ENCODE measurements at places on chromosomes 3 and 15.

DNA sequence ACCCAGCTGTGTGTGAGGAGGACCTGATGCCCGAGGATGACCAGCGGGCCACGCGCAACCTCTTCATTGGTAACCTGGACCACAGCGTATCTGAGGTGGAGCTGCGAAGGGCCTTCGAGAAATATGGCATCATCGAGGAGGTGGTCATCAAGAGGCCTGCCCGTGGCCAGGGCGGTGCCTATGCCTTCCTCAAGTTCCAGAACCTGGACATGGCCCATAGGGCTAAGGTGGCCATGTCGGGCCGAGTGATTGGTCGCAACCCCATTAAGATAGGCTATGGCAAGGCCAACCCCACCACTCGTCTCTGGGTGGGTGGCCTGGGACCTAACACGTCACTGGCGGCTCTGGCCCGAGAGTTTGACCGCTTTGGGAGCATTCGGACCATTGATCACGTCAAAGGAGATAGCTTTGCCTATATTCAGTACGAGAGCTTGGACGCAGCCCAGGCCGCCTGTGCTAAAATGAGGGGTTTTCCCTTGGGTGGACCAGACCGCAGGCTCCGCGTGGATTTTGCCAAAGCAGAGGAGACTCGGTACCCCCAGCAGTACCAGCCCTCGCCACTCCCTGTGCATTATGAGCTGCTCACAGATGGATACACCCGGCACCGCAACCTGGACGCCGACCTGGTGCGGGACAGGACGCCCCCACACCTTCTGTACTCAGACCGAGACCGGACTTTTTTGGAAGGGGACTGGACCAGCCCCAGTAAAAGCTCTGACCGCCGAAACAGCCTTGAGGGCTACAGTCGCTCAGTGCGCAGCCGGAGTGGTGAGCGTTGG, 1.5 kb downstream of the RBM15B start:
- DNase-seq = no peak

- no peak for DNase-seq
Measured at GRCh38 chr15:84831613-84832012, 14.5 kb downstream of the ALPK3 start.

- no peak for DNase-seq
Measured at GRCh38 chr15:94375997-94376396, 144.6 kb downstream of the MCTP2 start.

- no peak for DNase-seq
Measured at GRCh38 chr3:141524988-141525387, 38.2 kb downstream of the RASA2 start.

DNA sequence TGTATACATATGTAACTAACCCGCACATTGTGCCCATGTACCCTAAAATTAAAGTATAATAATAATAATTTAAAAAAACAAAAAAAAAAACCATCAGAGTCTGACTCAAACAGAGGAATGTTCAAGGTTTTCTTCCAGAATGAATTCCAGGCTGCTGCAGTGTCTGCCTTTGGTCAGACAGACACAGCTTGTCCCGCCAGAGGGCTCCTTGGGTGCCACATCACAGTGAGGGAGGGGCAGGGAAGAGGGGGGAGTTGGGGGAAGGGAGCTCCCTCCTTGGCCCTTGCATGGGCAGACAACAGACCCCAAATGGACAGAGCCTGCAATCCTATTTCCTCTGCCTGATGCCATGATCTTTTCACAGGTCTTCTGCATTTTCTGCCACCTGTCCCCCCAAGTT, 36.5 kb downstream of the ITGB5 start:
- no peak for DNase-seq

GRCh38 chr3:77042343-77042742, 2.4 kb downstream of the ROBO2 start:
- no peak for DNase-seq

- no peak for DNase-seq
Measured at GRCh38 chr3:112373924-112374323, 41.0 kb downstream of the CD200 start.

- no peak for DNase-seq
Measured at GRCh38 chr3:171086914-171087313, 60.4 kb upstream of the SLC2A2 start.

DNA sequence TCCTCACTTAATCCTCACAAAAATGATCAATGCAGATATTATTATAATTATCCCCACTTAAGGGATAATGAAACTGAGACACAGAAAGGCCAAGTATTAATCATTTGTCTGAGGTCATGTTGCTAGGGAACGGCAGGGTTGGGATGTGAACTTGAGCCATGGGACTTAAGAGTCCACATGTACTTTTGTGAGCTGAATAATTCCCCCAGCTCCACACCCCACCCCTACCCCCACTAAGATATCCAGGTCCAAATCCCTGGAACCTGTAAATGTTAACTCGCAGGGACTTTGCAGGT, 290.5 kb upstream of the GADL1 start:
- no peak for DNase-seq

- no peak for DNase-seq
Measured at GRCh38 chr3:186268616-186269448, 93.2 kb downstream of the DGKG start.

- DNase-seq = no peak
Measured at GRCh38 chr3:37492977-37493471, 318.6 kb upstream of the LRRFIP2 start.

- no peak for DNase-seq
Measured at GRCh38 chr3:127093312-127093711, 99.6 kb upstream of the PRR23E start.

DNA sequence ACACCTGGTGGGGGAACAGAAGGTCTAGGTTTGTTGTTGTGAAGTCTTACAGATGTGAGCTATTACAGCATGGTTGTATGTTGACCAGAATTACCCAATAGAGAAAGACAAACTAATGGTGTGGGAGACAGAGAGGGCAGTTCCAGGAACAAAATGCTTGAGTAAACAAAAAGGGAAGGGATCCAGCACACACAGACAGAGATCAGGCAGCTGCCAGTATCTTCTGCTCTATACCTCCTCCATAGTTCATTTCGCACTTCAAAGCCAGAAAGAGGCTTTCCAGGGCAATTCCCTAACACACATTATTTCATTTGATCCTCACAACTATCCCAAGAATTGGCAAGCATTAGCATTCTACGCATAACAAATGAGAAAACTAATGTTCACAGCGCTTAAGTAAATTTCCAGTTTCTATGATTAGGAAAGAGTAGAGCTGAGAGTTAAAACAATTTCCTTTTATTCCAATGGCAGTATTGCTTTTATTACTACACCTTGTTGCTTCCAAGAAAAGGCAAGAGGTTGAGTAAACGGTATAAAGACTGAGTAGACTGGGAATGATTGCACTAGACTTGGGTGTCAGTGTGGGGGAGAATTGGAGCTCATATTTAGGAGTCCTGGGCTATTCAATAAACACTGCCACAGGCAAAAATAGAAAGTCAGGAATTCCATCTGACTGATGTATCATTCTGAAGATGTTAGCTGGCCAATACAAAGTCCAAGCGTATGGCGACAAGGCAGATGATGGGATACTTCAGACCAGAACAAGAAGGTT, 39.7 kb upstream of the ZNF280D start:
- DNase-seq = no peak

GRCh38 chr3:171980578-171981270, 58.7 kb upstream of the FNDC3B start:
- no peak for DNase-seq

- DNase-seq = peak; percentile 25
Measured at GRCh38 chr3:133662278-133662651, 524 bp upstream of the TOPBP1 start.

- no peak for DNase-seq
Measured at GRCh38 chr3:176611703-176612102, 585.6 kb downstream of the TBL1XR1 start.

DNA sequence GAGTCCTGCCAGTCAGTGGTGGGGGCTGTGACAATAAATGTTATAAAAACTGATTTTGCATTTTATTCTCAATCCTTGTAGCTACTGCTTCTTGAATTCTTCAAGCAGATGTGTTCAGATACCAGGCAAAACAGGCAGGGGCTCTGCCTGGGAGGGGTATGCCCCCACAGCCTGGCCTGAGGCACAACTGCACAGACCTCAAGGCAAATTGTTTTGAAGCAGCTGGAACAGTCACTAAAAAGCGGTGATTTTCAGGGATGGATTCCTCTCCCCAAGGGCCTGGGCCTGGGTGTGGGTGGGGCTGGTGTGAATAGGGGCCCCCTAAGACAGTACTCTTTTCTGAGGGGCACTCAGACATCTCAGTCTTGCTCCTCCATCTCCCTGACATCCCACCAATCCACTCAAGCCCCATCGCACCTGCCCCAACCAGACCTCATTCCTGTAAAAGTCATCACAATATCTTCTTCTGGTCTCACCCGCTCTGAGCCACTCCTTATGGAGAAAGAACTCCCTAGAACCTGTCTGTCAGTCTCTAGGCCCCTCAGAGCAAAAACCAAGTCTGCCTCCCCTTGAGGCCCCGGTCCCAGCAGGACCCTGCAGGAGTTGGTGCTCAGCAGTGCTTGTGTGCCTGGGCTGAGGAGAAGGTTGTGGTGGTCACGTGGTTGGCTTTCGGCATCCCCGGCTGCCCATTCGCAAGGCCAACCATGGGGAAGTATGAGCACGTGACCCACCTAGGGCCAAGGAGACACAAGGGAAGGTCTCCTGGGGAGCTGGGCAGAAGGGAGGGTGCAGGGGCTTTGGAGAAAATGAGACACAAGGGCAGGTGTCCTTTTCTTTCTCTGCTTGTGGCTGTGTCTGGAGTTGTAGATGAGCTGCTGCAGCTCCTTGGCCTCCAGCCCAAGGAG, 2.9 kb upstream of the PSTPIP1 start:
- no peak for DNase-seq

DNA sequence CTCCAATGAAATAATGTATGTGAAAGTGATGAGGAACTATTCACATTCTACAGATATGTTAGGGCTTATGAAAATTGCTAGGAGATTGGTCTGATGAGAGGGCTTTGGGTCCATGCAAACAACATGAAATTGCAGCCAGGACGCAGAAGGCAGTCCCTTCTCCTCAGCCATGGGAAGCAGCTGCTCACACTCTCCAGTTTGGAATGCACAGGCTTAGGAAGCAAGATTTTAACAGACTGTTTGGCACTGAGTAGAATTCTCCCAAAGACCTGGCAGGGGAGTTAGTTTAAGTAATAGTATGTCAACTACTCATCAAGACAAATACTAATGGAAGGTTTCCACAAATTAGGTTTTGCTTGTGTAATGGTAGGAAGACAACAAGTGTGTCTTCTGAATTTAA, 500.7 kb upstream of the ARRDC4 start:
- no peak for DNase-seq

- DNase-seq = no peak
Measured at GRCh38 chr3:143850877-143851276, 2.6 kb upstream of the SLC9A9 start.

DNA sequence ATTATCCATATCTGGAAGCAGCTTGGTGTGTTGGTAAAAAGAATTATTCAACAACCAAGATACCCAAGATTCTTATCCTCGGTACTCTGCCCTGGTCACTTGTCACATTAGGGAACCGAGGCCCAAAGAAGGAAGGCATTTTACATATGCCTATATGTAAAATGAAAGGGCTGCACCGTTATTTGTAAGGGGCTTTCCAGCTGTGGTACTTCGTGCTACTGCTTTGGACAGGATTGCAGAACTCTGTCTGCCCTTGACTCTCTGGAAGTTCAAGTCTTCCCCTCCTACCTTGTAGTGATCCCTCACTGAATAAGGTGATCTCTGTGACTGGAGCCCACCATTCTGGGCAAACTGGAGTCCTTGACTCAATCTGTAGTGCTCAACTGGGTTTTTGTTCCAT, 198.9 kb upstream of the TOPAZ1 start:
- no peak for DNase-seq

- no peak for DNase-seq
Measured at GRCh38 chr3:16484216-16484615, 29.3 kb downstream of the RFTN1 start.

DNA sequence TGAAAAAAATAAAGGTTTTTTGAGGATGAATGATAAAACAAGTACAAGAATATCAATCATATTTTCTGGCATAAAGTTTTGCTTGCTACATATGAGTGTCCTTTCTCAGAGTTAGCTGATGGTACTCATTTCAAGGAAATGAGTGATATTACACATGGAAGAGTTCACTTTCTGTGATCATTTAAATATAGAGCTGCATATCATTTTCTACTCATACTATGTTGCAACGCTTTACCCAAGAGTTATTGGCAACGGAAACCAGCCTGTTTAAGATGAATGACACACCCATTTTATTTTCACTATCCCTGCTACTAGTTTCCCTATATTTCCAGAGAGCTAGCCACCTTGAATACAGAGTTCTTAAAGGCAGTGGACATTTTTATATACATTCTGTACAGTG, 35.4 kb upstream of the RBMS3 start:
- DNase-seq = no peak

GRCh38 chr3:127587876-127588275, 2.7 kb downstream of the TPRA1 start:
- DNase-seq = no peak

DNA sequence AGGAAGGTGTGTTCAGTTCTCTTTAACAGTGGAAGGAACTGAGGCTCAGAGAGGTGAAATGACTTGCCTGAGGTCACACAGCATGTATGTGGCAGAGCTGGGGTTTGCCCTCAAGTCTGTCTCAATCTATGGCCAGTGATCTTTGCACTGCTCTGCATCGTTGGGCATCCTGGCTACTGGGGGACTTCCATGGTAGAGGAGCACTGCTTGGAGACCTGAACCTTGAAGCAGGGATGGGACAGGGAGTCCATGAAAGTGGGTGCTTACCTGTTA, 2.0 kb downstream of the CORO2B start:
- no peak for DNase-seq

Measured in activated CD4-positive, alpha-beta T cell treated with anti-CD3 and anti-CD28 coated beads, Interleukin-2, amount 50 U/mL, for 48 hours (primary cell).